Peyer's patch (tissue), 4 donors: ENCODE measurements at places on chromosomes 2 and 18. TPM values are rescaled to one million over a fixed set of nuclear protein-coding genes. Genes with fewer than 3 reads are reported as not detected.
A peak's percentile ranks its signal among the peaks of the same experiment; 100 is the strongest.

GRCh38 chr18:31506024-31506742 lies 8.2 kb downstream of the DSG2 start:
- DNase-seq, result no peak

GRCh38 chr2:197934934-197935289 lies 130.5 kb downstream of the PLCL1 start:
- DNase-seq, result no peak

- DNase-seq, result no peak
Observed at GRCh38 chr2:25453199-25453905, 111.6 kb upstream of the DNMT3A start.

- DNase-seq, result no peak
Observed at GRCh38 chr2:143229952-143230351, 100.7 kb downstream of the ARHGAP15 start.

DNA sequence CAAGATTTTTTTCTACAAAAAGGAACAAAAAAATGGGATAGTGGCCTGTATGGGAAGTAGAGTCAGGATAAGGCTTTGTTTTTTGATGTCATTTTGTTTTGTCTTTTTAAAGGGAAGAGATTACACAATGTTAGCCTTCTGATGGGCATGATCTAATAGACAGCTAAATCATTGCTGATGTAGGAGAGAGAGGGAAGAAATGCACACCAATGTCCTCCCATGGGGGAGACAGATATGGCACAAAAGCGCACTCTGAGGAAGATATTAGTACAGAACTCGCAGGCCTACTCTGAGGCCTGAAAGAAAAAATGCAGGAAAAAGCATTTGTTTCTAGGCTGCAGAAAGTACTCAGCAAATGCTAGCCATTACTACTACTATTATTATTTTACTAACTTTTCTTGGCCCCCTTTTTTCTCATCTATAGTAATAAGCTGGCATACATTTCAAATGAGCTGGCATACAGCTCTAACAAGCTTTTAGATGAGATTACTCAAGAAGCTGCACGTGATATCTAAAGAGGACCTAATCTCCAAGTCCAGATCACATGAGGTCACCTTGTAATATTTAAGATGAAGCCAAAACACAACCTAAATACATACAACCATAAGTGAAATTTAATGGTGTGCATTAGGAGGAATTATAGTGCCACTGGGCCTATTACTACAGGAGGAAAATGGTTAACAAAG lies 269.4 kb upstream of the TANK start:
- DNase-seq, result no peak

GRCh38 chr2:210519594-210519993 lies 36.8 kb upstream of the CPS1 start:
- no peak for DNase-seq

- no peak for DNase-seq
Observed at GRCh38 chr2:102826904-102827303, 65.1 kb downstream of the TMEM182 start.

- no peak for DNase-seq
Observed at GRCh38 chr2:207833251-207833751, 63.6 kb upstream of the FZD5 start.

GRCh38 chr2:25411281-25411680 lies 69.6 kb upstream of the DNMT3A start:
- DNase-seq, result peak; percentile 42

DNA sequence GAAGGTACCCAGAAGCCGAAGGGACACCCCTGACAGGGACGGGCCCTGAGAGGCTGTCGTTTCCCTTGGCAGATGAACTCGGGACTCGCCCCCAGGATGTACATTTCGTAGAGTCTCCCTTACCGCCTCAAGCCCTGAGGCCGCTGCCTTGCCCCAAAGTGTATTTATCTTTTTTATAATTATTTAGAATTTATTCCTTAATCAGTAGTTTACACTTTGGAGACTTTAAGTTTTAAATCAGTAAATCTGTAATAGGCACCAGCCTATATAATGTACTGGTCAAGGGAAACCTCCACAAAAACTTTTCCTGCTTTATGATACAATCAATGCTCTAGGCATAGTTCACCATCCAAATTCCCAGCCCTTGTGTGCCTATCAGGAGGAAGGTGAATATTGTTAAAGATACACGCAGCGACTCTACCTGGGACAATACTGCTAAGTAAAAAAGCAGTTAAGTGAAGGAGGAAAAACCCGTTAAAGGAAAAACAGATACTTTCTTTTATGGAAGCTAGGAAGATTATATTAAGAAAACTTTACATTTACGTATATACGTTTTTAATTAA lies 848 bp downstream of the VRK2 start:
- no peak for DNase-seq

DNA sequence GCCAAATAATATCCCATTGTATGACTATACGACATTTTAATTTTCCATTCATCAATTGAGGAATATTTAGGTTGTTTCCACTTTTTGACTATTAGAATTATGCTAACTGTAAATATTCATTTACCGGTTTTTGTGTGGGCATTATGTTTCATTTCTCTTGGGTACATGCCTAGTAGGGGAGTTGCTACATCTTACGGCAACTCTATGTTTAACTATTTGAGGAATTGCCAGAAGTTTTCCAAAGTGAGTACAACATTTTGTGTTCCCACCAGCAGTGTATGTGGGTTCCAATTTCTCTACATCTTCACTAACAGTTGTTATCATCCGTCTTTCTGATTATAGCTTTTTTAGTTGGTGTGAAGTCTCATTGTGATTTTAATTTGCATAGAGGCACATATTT lies 1.6 kb upstream of the KDSR start:
- no peak for DNase-seq

- no peak for DNase-seq
Observed at GRCh38 chr2:241564596-241565410, 6.3 kb downstream of the BOK start.

GRCh38 chr2:41741951-41742595 lies 305.7 kb upstream of the PKDCC start:
- DNase-seq, result no peak

- DNase-seq, result no peak
Observed at GRCh38 chr2:110807522-110807921, 75.1 kb downstream of the ACOXL start.

DNA sequence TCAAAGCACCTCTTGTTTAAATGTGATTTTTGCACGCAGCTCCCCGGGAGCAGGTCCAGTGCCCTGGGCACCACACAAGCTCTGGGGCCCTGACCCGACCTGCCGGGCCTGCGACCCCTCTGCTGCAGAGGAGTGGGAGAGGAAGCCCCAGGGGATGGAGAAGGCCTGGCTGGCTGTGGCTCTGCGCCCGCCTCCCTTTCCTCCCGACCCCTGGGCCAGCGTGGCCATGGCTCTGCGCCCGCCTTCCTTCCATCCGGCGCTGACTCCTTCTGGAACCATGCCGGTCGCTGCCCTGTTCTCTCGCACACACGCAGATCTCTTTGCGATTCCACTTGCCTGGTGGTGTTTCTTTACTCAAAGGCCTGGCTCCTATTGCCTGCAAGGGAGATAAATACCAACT lies 166.5 kb upstream of the SALL3 start:
- DNase-seq, result no peak

GRCh38 chr2:238920053-238920452 lies 72.2 kb downstream of the TWIST2 start:
- no peak for DNase-seq

DNA sequence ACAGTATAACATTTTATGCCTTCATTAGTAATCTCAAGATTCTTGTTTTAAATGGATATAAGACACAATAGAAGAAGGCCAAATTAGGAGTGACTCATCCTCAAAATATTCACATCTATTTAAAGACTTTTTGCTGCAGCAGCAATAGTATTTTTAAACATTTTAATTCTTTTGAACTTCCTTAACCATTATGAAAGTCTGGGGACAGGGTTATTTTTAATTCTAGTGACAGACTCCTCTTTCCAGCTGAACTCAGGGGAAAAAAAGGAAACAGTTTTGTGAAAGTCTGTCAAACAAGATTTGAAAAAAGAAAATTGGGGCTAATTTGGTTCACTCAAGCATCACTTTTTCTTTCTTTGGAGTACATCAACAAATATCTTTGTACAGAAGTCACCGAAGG lies 541.8 kb downstream of the NUP35 start:
- no peak for DNase-seq

DNA sequence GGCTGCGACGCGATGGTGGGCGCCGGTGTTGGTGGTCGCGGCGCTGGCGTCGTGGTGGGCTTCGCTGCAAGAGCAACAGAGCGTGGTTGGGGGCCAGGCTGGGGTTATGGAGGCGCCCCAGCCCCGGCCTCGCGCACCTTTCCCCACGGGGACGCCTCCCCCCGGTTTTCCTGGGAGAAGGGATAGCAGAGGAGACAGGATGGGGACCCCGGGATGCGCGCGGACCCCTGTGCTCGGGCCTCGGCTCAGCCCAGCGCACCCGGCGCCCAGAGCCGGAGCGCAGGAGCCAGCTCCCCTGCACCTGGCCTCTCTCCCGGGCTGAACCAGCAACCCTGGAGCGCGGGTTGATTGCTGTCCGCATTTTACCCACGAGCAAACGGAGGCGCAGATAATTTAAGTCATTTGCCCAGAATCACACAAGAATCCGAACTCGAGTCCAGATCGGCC lies 1.0 kb downstream of the CD8A start:
- no peak for DNase-seq

DNA sequence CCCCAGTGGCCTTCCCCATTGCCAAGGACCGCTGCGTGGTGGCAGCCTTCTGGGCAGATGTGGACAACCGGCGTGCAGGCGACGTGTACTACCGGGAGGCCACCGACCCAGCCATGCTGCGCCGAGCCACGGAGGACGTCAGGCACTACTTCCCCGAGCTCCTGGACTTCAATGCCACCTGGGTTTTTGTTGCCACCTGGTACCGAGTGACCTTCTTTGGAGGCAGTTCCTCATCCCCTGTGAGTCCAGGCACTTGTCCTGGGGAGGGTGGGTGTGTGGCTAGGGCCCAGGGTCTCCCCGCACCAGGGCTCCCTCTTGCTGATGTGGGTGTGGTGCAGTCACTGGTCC lies 31.9 kb downstream of the SNED1 start:
- no peak for DNase-seq

- peak; percentile 44 for DNase-seq
Observed at GRCh38 chr2:84458551-84459017, 496 bp downstream of the SUCLG1 start.

- peak; percentile 86 for DNase-seq
Observed at GRCh38 chr18:79466591-79466990, 70.9 kb downstream of the NFATC1 start.

- DNase-seq, result no peak
Observed at GRCh38 chr18:75173125-75173432, 35.9 kb downstream of the PTGR3 start.

- no peak for DNase-seq
Observed at GRCh38 chr2:3024401-3024935, 353.1 kb downstream of the EIPR1 start.

GRCh38 chr2:31931916-31932315 lies 78.9 kb downstream of the MEMO1 start:
- no peak for DNase-seq

DNA sequence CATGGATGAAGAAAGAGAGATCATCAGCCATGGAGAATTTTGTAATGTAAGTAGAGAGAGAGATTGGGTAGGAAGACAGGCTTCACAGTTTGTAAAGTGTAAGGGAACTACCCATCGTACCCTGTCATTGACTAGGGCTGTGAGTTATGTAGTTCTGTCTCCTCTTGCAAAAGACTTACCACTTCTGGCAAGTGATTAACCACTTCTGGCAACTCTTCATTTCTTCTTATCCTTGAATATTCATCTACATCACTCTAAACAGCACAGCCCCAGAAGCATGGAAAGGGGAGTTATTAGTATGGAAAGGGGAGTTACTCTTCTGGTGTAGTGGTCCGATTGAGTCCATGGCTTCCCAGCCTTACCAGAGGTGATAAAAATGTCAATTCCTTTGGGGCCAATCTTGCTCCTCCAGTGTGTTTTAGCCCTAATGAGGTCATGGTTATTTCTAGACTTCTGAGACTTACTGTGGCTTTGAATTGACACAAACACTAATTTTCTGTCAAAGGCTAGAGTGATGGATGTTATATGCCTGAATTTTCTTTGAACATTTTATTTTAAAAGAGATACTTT lies 52.0 kb downstream of the STAT1 start:
- no peak for DNase-seq

- no peak for DNase-seq
Observed at GRCh38 chr2:98807221-98807620, 76.3 kb upstream of the MGAT4A start.

GRCh38 chr18:6885992-6886796 lies 156.7 kb downstream of the ARHGAP28 start:
- DNase-seq, result no peak

GRCh38 chr2:44392338-44392943 lies 30.7 kb downstream of the CAMKMT start:
- peak; percentile 72 for DNase-seq

GRCh38 chr2:143802871-143803650 lies 673.8 kb downstream of the ARHGAP15 start:
- no peak for DNase-seq

- no peak for DNase-seq
Observed at GRCh38 chr18:74463983-74464382, 6.9 kb upstream of the DIPK1C start.

DNA sequence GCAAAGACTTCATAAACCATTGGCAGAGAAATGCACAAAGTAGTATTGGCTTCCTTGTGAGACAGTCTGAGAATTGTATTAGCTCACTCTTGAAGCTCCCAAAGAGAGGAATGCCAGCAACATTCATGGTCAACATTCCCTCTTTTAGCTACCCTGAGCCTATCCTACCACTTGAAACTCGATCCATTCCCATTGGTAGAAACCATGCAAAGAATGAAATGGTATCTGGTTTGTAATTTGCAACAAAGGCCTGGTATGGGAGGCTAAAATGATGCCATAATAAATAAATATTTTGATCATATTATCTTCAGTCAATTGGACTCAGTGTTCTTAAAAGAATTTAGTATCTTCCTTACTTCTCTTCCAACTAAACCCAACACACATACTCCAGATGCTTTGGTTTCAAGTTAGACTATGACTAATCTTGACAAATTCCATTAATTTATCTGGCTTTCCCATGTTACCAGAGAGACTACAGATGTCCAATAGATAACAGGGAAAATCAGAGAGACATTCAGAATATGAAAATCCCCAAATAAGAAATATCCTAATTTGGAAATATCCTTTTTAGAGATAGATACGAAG lies 102.9 kb downstream of the DHRS9 start:
- no peak for DNase-seq

Gene CFC1
- total RNA-seq, result not detected

Gene YIPF4
- 15.4 TPM for total RNA-seq

Gene ACTG2
- 41.2 TPM for total RNA-seq

Gene DIPK1C
- total RNA-seq, result not detected

Gene PARD3B
- 30.0 TPM for total RNA-seq

Gene SERPINB11
- total RNA-seq, result not detected

Gene PDE1A
- total RNA-seq, result 2.1 TPM

Gene HRH4
- total RNA-seq, result not detected

Gene LIMS3
- total RNA-seq, result 11.6 TPM

Gene FBXO41
- 8.4 TPM for total RNA-seq

Gene MC5R
- total RNA-seq, result not detected

Gene HOXD3
- total RNA-seq, result 8.7 TPM

Gene AFF3
- total RNA-seq, result 13.8 TPM

Gene ASXL3
- total RNA-seq, result 3.3 TPM

Gene DRC1
- total RNA-seq, result not detected

Gene NOP58
- total RNA-seq, result 72.9 TPM

Gene UGT1A3
- 21.7 TPM for total RNA-seq
